AG04450 (cell line): ENCODE measurements at places on chromosomes 2 and 18. TPM values are rescaled to one million over a fixed set of nuclear protein-coding genes. Genes with fewer than 3 reads are reported as not detected.
A peak's percentile ranks its signal among the peaks of the same experiment; 100 is the strongest.

DNA sequence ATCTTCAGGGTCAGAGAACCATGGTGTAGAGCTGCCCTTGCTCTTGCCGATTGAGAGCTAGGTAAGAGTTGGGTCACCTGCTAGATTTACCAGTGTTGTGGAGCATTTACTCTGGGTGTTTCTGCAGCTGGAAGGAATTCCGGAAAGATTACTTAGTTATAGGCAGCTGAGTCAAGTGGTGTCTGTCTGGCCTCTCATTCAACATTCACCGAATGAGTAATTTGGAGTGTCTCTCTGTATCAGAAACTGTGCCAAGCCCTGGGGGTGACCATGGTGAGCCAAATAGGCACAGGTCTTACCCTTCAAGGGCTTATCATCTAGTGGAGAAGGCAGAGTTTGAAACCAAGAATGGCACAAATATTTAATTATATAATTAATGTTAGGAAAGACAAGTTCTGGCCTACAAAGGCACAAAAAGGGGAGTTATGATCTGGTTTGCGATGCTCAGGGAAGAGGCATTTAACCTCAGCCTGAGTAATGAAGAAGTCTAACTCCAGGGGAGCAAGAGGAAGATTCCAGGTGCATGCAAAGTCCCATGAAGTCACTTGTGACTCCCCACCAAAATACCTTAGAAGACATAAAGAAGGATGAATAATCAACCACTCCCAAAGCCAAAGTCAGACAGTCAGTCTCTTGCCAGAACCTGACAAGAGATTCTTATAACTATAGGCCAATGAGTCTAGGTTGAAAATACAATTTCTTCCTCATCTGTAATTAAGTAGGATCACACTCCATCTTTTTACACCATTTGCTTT lies 12.5 kb downstream of the SETBP1 start:
- no peak for DNase-seq

ERICH2 gene
- not detected in 2 replicates for polyA plus RNA-seq

- DNase-seq, result no peak
These were observed 83.3 kb upstream of the TANK start for GRCh38 chr2:161076936-161077335.

DNA sequence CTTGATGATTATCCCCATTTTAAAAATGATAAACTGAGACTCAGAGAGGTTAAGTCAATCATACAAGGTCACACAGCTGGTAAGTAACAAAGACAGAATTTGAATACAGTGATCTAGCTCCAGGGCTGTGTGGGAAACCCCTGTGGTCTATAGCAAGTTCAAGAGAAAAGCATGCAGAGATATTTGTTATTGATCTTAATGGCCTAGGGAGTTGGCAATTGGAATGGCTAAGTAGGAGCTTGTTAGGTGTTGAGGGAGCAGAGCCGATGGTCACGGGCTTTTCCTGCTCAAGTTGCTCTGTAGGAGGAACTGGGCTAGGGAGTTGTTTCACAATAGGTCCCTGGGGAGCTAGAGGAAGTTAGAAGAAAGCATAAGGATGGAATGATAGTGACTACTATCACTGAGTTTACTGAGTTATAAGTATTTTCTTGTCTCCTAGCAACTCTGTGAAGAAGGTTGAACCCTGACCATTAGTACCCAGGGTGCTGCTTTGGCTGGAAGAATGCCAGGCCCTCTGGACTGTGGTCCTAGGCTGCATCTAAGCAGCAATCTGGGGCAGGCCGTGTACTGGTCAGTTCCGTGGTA lies 30.0 kb downstream of the RNF125 start:
- no peak for DNase-seq

- no peak for DNase-seq
These were observed 197.0 kb downstream of the MYT1L start for GRCh38 chr2:2134037-2134436.

DNA sequence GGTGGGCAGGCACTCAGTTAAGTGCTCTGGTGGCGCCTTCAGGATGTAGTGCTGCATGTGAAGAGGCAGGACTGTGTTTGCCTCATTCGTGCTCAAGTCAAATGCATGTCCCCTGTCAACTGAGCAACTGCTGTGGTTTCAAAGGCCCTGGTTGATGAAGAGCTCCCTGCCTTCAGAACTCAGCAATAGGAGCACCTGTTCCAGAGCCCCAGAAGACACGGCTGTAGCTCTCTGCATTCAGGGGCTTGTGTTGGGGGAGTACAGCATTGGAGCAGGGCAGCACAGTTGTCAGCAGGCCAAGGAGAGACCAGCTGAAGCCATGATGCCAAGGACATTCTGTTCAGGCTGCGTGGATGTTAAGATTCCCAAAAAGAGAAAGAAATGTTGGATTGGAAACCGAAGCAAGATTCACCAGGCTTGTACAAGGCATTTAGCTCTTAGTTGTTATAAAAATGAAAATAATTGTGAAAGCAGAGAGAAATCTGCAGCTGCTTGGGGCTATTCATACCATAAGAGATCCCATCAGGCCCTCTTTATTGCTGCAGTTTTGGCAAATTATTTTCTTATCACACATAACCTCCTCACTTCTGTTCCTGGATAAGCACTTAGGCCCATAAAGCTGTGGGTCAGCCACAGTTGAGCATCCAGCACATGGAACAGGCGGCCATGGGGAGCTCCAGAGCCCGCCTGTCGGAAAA lies 252.4 kb upstream of the ZNF521 start:
- DNase-seq, result no peak

DNA sequence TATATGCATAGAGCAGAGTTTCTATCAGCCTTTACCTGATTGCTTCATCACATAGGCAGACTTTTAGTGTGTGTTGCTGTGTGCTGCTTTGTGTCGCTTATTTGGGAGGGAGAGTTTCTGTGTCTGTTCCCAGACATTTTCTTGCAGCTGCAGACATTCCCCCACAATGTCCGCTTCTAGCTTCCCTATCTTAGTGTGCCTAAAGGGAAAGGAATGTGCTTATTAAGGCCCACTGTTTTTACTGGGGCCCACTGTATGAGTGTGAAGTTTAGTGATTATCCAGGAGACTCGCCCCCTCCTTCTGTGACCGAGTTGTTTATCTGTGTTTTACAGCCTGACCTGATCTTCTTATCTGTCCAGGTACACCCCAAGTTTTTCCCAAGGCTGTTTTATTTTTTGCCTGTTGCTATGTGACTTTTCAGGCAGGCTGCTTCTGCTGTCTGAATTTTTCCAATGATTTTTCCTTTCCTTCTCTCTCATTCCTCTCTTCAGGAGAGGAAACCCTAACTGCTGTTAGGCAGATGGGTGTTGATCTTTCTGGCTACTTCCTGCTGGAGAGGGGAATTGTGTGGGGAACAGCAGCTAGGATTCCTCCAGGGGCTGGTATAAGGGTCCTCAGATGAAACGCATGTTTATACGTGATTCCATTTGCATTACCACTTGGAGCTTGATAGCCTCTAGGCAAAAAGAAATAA lies 47.6 kb downstream of the STK17B start:
- no peak for DNase-seq

AKAIN1 gene
- polyA plus RNA-seq, result not detected in 2 replicates

GRCh38 chr2:215499331-215499730 lies 63.5 kb upstream of the FN1 start:
- no peak for DNase-seq

DNA sequence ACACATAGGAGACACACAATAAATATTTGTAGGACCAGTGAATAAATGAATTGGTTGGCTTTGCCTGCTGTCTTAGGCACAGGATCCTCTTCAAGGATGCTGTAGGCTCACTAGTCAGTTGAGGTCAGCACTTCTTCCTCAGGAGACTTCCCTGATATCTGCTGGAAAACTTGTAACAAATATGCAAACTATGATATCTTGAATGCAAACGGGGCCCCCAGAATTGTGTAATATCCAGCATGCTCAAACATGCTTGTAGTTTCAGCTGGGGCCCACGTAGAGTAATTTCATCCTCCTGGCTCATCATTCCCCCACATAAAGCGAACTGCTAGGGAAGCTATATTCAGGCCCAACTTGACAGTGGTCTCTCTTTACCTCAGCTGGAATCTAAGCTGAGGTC lies 43.6 kb downstream of the POLE4 start:
- DNase-seq, result peak; percentile 41

- no peak for DNase-seq
These were observed 167.9 kb upstream of the HNRNPA3 start for GRCh38 chr2:177044671-177045070.

SLC14A1 gene
- polyA plus RNA-seq, result 73.9 and 80.5 TPM in 2 replicates

SERPINB11 gene
- polyA plus RNA-seq, result not detected in 2 replicates

NEU2 gene
- polyA plus RNA-seq, result not detected in 2 replicates

GULP1 gene
- 32.7 and 44.7 TPM in 2 replicates for polyA plus RNA-seq

- DNase-seq, result no peak
These were observed 489.6 kb upstream of the SPRED2 start for GRCh38 chr2:65922030-65922429.

SPEG gene
- polyA plus RNA-seq, result 28.0 and 32.8 TPM in 2 replicates

GRCh38 chr2:237662671-237663093 lies 35.3 kb downstream of the LRRFIP1 start:
- DNase-seq, result peak; percentile 78

DNA sequence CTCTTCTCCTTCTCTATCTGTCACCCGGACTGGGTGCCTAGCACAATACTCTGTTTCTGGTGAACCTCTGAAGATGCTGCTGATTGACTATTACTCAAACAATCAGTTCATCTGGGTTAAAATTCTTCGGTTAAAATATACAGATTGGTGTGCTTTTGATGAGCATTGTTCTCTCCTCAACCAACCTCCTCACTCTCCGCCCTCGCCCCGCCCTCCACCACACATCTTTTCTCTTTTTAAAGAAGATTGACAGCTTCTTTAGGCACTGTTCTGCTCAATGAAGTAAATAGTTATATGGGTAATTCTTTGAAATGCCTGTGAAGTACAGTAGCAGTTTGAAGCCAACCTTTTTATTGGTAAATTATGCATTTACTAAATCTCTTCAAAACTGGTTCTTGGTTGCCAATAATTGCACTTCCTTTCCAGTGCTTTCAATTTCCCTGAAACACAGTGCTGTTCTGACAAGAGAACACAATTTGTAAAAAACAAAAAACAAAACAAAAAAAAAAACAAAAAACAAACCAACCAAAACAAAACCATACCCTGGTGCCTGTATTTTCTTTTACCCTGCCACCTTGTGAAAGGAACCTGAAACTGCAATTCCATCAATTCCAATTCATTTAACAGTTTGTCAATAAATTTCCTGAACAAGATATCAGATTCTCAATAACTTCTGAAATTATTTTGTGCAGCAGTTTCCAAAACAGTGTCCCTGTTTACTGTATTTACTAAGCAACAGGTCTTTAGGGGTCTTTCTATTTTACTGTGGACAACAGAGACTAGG lies 188.6 kb downstream of the LRP1B start:
- DNase-seq, result no peak

DNA sequence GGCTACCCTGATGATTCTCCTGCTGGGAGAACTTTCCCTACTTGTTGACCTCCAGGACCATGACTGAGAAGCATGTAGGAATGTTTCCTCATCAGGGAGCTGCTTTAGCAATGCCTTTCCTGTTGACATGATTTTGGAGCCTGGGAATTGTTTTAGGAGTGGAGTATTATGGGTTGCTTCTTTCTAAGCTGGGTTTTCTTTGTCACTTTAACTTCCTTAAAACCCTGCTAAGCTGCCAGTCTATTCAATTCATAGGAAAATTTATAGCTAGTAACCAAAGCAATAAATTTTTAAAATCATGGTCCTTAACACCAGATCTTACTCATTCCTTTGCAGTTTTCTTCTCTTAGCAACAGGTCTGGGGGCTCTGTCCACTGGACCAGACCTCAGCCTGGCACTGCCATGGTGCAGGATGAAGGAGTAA lies 125.6 kb upstream of the TACR1 start:
- no peak for DNase-seq

SIX3 gene
- not detected in 2 replicates for polyA plus RNA-seq

CCDC141 gene
- not detected in 2 replicates for polyA plus RNA-seq

- no peak for DNase-seq
These were observed 51.6 kb upstream of the FHL2 start for GRCh38 chr2:105450471-105450870.

DNA sequence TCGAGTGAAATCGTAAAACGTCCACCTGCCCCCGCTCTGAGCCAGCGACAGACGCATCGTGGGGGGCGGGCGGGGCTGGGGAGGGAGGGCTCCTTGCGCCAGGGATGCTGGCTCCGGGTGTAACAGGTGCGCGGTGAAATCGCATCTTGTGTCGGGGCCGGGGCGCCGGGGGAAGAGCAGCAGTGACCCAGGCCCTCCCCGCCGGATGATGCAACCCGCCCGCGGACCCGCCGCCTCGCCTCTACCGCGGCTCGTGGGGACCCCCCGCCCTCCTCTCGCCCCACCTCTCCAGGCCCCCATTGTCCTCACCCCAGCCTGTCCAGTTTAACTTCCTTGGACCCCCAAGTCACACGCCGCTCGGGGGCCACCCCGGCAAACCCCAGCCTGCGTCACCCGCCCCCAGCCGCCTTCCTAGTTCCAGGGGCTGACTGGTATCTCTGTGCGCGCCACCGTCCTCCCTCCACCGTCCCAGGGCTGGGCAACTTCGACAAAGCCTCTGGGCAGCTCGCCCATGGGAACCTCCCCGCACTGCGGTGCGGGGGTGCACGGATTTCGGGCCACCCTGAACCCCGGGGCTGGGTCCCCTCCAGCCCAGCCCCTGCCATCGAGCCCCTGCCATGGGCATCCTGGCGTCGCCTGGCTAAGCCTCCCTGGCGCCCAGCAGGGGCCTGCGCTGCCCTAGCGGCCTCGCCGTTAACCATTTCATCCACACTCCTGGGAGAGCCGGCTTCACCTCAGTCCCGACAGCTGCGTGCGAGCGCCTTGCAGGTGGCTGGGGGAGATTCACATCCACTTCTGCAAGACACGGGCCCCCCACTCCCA lies 799 bp upstream of the KIF1A start:
- no peak for DNase-seq

GRCh38 chr2:182980115-182980514 lies 58.1 kb downstream of the NCKAP1 start:
- DNase-seq, result no peak

GRCh38 chr2:65292106-65292400 lies 64.4 kb downstream of the ACTR2 start:
- DNase-seq, result no peak

COL4A4 gene
- polyA plus RNA-seq, result 0.05 and 0.06 TPM in 2 replicates

DNA sequence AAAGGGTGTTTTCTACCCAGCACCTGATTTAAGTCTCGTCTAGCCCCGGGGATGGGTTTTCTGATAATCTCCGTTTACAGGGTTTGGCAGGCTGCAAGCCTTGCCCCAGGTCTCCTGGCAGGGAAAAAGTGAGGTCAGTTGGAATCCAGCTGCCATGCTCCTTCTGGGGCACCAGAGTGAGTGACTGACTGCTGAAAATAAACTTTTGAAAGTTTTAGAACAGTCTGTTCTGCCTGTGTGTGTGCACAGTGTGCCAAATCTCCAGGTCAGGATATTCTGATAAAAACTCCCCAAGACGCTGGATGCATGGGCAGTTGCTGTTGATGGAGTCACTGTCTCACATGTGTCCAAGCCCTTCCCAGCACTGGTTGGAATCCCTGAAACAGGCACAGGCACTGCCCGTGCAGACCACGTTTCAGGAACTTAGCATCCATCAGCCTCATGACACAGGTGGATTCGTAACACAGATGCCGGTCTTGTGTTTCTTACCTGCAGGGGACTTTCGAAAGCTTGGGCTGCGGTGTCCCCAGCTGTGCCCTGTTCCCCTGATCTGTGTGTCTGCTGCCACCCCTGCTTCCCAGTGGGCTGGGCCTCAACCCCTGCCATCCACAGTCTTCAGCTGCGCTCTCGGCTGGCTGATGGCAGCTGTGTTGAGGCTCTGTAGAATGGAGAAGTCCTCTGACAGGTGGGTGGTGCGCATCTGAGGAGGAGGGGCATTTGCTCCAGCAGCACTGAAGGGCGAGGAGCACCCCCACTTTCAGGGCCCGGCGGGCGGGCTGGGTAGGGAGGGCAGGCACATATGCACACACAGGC lies 65.0 kb downstream of the SH3RF3 start:
- no peak for DNase-seq

AQP12B gene
- not detected in 2 replicates for polyA plus RNA-seq
